ENCODE measurements at places on chromosomes 3 and 15.

DNA sequence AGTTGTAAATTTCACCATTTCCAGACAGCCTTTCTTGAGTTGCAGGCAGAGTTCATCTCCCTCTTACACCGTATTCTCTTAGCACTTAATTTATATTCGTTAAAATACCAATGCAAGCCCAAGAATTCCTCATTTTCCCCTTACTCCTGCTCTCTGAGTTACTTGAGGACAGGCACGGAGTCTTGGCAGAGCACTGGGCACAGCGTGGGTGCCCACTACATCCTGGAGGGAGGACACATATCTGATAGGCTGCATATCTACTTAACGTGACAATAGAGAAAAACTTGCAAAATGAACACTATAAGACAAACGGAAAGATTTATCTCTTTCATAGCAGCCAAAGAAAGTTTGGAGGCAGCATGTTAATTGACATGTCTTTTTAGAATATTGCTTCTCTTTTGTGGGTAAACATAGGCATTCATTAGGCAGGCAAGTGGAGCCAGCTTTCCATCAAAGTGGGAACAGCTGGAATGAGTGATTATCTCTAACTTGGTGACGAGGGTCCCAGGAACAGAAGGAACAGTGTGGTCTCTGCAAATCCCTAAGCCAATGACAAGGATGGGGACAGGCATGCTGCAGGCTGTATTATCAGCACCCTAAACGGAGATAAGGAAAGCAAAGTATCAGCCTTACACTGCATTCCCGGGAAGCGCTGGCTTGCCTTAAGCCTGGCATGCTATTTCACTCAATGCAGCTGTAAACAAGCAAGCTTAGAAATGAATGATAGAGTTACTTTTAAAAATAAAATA, 116.5 kb downstream of the RTP4 start:
- no peak for DNase-seq

GRCh38 chr15:101277943-101278564, 769 bp upstream of the SELENOS start:
- no peak for DNase-seq

GRCh38 chr15:45648521-45649200, 13.8 kb downstream of the SQOR start:
- DNase-seq = no peak

GRCh38 chr15:45414215-45414885, 36.0 kb upstream of the GATM start:
- DNase-seq = no peak

DNA sequence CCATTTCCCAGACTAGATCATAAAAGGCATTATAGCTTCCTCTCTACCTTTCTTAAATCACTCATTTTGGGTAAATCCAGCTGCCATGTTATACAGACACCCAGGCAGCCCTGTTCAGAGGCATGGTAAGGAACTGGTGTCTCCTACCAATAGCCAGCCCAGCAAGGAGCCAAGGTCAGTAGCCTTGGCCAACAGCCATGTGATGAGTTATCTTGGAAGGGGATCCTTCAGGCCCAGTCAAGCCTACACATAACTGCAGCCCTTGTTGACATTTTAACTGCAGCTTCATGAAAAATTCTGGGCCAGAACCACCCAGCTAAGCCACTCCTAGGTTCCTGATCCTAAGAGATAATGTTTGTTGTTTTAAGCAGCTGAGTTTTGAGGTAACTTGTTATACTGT, 29.0 kb upstream of the ZMAT3 start:
- no peak for DNase-seq

GRCh38 chr3:73315706-73316105, 254.2 kb downstream of the EBLN2 start:
- DNase-seq = no peak

DNA sequence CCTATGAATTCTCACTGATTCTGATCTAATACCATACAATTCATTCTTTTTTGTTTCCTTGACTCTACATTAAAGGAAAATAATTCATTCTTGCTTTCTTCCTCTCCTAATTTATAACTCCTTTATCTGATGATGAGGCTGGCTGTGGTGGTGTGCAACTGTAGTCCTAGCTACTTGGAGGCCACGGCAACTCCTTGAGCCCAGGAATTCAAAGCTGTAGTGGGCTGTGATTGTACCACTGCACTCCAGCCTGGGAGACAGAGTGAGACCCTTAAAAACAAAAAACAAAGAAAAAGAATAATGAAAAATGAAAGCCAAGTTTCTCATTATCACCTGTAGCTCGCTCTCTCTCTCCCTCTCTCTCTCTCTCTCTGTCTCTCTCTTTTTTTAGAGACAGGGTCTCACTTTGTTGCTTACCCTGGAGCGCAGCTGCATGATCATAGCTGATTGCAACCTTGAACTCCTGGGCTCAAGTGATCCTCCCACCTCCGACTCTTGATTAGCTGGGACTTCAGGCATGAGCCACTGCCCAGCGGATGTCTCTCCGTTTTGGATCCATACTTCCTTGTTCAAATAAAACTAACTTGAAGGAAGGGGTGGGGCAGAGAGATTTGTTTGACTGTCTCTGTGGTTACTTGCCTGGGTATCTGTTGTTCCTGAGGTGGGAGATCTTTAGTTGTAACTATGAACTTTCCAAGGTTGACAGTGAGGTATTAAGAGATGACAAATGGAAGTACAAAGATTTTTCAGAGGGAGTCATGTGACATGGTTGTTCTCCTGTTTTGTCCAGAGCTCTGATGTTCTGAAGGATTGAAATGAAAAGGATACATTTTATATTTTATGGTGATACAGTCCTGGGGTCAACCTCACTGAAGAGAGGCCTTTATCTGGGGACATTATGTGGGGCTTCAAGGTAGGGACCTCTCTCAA, 46.9 kb downstream of the STARD9 start:
- no peak for DNase-seq

- DNase-seq = no peak
Observed at GRCh38 chr15:67836134-67836455, 3.8 kb downstream of the RNU6-1 start.

- no peak for DNase-seq
Observed at GRCh38 chr3:64888165-64888564, 200.4 kb upstream of the ADAMTS9 start.

DNA sequence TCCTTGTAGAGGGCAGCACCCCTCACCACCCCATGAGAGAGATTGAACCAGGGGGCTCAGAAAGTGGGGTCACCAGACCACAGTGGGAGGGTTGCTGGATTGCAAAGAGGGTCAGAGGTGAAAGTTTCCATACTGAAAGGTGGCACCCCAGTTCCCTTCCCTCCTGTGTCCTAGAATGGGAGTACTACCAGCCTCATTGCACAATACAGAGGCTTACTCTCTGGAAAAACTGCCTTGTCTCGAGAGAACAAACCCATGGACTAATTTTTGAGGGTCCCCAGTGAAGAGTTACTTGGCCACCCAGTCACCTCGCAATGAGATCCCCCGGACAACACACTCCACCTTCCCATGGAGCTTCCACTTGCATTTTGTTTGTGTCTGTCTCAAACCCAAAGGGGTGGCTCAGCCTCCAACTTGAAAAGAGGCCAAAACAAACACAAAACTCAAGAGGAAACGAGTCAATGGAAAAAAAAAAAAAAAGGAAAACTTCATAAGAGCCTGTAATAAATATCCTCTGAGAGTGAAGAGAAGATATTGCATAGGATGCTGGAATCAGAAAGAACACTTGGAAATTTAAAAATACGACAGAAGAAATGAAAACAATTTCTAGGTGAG, 18.6 kb downstream of the MESP2 start:
- no peak for DNase-seq

GRCh38 chr3:39850716-39851032, 41.3 kb downstream of the MYRIP start:
- no peak for DNase-seq

DNA sequence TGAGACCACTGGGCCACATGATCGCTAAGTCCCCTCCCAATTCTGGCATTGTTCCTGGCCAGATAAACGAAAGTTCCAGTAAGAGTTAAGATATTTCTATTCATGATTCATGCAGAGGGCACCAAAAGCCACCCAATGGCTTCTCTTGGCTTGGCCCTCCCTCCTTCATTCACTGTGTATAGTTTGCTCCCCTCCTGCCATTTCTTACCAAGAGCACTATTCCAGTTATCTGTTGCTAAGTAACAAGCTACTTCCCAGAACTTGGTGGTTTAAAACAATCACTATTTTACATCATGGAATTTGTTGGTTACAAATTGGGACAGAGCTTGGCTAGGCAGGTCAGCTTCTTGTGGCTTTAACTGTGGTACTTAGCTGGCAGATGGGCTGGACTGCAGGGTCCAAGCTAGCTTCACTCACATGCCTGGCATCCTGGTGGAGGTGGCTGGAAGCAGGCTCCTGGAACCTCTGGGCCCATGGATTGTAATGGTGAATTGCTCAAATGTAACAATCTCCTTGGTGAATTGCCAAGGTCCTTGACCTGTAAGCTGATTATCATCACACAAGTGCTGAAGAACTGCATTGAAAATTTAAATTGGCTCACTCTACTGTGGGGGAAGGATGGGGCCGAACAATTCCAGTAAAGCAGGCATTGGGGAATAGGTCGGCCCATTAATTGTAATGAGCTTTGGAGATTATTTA, 16.6 kb downstream of the EAF1 start:
- DNase-seq = no peak

DNA sequence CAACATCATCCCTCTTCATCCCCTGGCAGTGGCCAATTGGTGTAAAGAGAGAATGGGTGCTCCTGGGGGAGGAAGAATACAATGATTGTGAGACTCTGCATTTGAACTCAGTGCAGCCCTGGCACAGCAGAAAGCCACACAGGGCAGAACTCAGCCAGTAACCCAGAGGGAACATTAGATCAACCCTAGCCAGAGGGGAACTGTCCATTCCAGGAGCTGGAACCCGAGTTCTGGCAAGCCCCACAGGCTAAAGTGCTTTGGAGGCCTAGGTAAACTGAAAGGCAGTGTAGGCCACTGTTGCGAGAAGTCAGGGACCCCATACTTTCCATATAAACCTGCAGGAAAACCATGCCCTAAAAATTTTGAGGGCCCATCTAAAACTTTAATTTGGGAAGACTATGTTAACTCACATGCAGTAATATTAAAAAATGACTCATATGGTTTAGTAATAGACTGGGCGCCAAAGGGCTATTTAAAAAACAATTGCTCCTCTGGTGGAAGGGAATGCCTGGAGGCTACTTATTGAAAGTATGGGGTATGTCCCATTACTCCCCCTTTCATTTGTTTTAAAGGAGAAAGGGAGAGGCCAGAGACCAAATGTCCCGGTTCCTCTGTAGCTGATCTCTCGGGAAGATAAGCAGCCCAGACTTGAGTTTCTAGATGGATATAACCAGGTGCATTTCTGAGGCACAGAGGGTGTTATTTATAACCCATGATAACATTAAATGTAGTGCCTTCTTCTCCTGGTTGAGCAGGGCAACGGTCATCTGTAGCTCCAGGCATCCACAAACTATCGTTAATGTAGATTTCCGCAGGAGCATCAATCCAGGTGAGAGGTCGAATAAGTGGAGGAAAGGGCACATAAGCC, 5.8 kb upstream of the RAD51 start:
- no peak for DNase-seq

DNA sequence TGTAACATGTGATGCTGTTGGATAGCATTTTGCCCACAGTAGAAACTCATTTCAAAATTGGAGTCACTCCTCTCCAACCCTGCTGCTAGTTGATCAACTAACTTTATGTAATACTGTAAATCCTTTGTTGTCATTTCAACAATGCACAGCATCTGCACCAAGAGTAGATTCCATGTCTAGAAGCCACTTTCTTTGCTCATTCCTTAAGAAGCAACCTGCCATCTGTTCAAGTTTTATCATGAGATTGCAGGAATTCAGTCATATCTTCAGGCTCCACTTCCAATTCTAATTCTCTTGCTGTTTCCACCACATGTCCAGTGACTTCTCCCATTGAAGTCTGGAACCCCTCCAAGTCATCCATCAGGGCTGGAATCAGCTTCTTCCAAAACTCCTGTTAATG, 42.9 kb downstream of the AKAP13 start:
- DNase-seq = no peak

- no peak for DNase-seq
Observed at GRCh38 chr3:32045091-32045915, 61.1 kb upstream of the GPD1L start.

DNA sequence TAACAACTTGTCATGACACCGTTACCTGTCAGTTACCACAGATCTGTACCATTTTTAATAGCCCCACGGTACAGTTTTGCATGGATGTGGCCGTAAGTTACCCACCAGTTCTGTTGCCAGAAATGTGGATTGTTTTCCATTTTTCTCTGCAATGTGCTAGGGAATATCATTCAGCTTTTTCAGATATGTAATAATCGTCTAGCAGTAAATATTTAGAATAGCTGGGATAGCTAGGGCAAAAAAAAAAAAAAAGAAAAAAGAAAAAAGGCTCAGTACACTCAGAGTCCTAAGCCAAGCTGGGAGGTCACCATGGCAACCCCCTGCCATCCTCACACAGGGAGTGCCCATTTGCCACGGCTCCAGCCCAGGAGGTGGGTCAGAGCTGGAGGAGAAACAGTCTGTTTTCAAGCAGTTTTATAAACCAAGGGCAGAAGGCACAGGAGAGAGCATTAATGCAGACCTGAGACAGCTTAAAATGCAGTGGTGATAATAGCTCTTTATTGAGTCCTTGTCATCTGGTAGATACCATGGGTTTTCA, 25.2 kb downstream of the PAQR5 start:
- DNase-seq = no peak

DNA sequence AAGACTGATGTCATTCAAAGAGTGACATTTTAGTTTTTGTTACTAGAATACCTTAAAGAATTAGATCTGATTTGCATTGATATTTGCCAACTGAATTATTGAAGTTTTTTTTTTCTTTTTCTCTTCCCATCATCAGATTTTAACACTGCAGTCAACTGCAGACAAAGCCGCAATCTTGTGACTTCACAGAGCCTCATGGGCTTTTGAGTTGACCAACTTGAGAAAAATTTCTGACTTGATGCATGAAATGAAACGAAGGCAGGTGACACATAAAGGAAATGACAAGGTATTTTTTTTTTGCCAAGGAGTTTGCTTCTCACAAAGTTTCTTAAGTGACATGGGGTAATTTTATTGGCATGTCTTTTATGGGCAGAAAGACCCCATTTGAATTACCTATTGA, 383.7 kb downstream of the GAP43 start:
- DNase-seq = no peak

DNA sequence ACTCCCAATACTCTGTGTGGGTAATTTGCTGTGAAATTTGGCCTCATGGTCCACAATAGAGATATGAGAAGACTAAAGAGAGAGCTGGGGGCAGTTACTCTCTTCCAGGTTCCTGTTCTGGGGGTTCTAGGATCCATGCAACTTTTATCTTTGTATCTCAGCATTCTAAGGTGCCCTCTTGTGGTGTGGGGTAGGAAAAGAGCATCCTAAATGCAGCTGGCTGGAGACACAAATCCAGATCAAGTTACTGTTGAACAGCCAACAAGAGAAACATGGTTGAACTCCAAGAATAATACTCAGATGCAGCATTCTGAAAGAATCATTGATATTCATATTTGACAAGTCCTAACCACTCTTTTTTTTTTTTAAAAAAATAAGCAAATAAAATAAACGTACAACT, 238.2 kb downstream of the GREM1 start:
- DNase-seq = peak; percentile 4

GRCh38 chr3:131914090-131914691, 120.6 kb downstream of the CPNE4 start:
- no peak for DNase-seq

All from GM12864 (cell line).